ENCODE measurements at places on chromosomes 2 and 18. TPM values are rescaled to one million over a fixed set of nuclear protein-coding genes. Genes with fewer than 3 reads are reported as not detected.

DNA sequence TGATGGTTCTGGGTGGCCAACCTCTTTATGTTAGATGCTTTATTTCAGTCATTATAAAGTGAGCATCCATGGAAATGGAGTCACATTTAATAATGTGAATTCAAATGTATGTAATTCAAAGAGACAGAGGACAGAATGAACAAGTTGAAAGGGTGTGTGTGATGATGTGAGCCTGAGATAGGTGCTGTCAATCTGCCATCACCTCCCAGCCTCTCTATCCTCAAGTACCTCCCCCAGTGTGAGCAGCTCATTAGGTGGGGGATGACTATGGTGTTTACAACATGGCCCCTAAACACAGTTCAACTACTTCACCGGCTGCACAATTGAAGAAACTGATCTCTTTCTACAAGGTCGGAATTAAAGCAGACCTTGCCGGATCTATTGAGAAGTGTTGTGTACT is 74.7 kb upstream of the IGFBP5 start:
- peaks cover 10% of the 10 kb centered on the region for H3K27me3 ChIP-seq
- no peak overlapping the region for H3K27ac ChIP-seq

- peaks cover 32% of the 10 kb centered on the region for H3K36me3 ChIP-seq
- H3K4me1 ChIP-seq, result no peaks in the 10 kb centered on the region
- H3K27ac ChIP-seq, result no peak overlapping the region
These were observed 91.2 kb downstream of the TAF4B start for GRCh38 chr18:26317398-26317797.

Gene SPEG
- 1.3 TPM for total RNA-seq

Gene ACOXL
- not detected for total RNA-seq

Data from activated naive CD4-positive, alpha-beta T cell treated with anti-CD3 and anti-CD28 coated beads for 36 hours (primary cell).